AG10803 (cell line): ENCODE measurements at places on chromosomes 13 and 19.
A peak's percentile ranks its signal among the peaks of the same experiment; 100 is the strongest.

DNA sequence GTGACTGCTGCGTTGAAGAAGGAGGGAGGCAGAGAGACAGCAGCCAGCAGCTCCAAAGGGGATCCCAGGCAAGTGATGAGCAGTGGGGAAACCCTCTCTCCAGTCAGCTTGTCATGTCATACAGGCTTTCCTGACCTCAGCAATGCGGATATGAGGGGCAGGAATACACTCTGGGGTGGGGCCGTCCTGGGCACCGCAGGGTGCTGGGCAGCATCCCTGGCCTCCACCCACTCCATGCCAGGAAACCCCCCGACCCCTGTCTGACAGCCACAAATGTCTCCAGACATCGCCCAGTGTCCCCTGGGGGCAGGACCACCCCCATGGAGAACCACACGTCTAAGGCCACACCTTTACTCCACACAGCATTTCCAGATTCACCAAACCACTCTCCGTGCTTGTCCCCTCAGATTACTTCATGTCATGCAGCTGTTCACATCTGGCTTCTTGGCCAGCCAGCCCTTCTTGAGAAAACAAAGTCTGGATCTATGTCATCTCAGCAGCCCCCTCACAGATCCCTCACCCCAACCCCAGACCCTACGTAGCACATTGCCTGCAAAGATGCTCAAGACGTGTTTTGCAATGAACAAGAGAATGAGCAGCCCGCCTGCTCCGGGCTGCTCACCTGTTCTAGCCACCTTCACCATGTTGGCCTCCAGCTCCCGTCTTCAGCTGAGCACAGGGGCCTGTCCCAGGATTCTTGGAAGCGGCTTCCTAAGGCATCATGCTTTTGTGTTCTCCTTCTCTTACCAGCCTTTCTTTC is 46.5 kb downstream of the RFX2 start:
- no peak for DNase-seq

GRCh38 chr13:24005755-24006281 is 108.5 kb upstream of the C1QTNF9B start:
- no peak for DNase-seq

DNA sequence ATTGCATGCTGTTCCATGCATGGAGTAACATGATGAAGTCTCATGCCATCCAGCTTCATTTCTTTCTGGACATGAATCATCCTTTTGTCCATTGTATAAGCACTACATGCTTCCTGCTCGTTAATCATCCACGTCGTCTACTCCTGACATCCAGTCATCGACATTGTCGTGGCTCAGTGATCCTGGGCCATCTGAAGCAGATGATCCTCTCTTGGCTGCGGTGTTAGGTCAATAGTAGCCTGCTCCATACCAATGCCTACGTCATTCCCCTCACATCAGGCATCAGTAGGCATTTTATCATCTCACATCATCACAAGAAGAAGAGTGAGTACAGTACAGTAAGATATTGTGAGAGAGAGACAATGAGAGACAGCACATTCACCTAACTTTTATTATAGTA is 7.9 kb upstream of the MYO16 start:
- no peak for DNase-seq

- no peak for DNase-seq
Measured at GRCh38 chr13:106650690-106651205, 82.8 kb upstream of the ARGLU1 start.

DNA sequence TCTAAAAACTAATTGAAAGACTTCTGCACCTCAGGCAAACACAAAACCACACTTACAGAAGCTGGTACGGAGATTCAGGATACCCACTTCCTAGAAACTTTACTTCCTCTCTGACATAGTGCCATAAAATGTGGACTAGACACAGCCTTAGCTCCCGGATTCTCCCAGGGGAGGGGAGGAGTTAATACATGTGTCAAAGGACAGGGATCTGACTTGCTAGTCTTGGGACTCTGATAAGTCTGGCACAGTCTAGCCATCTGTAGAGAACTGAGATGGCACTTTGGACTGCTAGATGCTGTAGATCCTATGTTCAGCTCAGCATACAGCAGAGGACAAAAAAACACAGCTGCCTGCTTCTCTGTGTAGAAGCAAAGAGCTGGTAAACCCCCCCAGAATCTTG is 769.8 kb upstream of the MIR17HG start:
- DNase-seq, result no peak

DNA sequence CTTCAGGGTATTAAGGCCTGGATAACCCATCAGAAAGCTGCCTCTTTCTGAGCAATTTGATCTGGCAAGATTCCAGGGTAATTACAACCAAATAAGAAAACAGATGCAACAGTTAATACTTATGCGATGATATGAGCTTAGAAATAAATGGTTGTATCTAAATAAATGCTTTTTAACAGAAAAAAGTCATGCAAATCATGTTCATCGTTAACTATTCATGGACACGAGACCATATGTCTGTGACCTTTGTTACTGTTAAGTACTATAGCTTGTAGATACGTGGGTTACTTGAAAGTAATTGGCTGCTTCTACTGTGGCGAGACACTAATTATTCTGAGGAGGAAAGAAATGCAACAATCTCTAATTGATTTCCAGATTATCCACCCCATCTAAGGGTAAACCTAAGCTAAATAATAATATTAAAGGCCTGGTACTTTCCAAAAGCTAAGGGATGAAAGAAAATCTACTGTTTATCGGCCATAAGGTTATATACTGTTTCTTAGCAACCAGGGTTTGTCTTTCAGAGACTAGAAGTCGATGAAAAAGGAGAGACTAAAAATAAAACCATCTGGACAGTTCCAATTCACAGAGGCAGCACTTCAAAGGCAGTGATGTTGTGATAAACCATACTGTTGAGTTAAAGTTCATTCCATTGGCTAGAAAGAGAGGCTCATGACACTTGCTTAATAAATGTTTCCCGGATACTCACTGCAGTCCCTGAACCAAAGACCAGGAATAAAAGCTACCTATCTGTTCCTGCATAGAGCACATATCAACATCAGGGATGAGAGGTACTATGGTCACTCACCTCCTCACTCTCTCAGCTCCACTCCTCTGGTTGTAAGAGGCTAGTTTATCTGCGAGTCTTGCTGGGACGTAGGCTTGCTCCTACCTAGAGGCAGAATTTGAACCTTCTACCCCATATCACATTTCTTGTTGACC is 1.5 kb downstream of the EPSTI1 start:
- DNase-seq, result peak; percentile 56

DNA sequence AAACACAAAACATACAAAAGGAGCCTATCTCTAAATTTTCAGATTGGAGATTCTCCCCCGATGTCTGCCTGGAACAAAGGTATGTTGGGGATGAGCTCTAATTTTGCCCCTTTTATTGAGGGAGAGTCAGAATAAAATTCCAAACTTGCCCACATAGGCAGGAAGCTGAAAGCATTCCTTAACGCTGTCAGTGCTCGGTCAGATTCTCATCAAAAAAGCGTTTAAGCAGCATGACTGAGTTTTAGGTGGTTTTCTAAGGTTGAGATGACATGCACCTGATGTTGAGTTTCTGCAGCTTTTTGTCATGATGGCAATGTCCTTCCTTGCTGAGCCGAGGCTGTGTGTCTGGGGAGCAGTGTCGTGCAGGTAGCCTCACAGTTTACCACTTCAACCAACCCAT is 48.4 kb upstream of the MEDAG start:
- DNase-seq, result no peak

GRCh38 chr19:33279430-33280350 is 22.6 kb downstream of the CEBPA start:
- DNase-seq, result no peak

- peak; percentile 83 for DNase-seq
Measured at GRCh38 chr13:41707194-41707821, 250.0 kb downstream of the RGCC start.

DNA sequence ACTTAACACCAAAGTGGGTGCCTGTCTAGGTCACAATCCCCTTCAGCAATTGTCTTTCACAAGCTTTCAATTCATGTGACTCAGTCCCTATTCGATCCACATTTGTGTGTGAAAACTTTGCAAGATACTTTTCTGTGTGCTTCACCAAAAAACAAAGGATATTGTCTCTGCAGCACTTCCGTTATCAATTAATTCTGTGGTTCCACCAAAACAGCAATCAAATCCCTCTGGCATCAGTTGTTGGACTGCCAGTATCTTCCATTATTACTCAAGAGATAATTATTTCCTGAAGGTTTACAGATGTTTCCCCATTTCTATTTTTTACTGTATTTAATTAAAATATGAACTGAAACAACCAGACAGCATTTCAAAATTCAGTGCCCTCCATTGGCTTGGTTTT is 481.4 kb downstream of the SUCLA2 start:
- DNase-seq, result peak; percentile 32

- peak; percentile 99 for DNase-seq
Measured at GRCh38 chr19:48720613-48721296, 1.2 kb upstream of the MAMSTR start.

- DNase-seq, result peak; percentile 29
Measured at GRCh38 chr13:46304546-46304945, 82.5 kb downstream of the RUBCNL start.

- no peak for DNase-seq
Measured at GRCh38 chr19:43464134-43464775, 1.2 kb downstream of the LYPD3 start.

GRCh38 chr13:93794197-93794885 is 567.7 kb downstream of the GPC6 start:
- DNase-seq, result no peak

DNA sequence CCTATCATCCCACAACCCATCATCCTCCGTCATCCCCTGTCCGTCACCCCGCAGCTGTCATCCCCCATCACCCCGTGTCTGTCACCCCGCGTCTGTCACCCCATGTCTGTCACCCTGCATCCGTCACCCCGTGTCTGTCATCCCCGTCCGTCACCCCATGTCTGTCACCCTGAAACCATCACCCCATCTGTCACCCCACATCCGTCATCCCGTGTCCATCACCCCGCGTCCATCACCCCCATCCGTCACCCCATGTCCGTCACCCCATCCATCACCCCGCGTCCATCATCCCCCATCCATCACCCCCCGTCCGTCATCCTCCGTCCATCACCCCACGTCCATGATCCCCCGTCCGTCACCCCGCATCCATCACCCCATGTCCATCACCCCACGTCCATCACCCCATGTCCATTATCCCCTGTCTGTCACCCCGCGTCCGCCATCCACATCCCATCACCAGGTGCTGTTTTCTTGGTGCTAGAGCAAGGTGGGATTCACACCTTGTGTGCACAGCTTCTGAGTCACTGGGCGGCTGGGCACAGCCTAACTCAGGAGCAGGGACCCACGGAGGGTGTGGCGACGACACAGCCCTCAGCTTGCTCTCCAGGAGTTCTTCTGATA is 24.2 kb downstream of the RASA3 start:
- no peak for DNase-seq

GRCh38 chr13:39516096-39516495 is 86.9 kb downstream of the LHFPL6 start:
- peak; percentile 69 for DNase-seq

- DNase-seq, result no peak
Measured at GRCh38 chr19:18742838-18743783, 48.0 kb downstream of the COMP start.

- no peak for DNase-seq
Measured at GRCh38 chr19:47641891-47642485, 33.1 kb downstream of the BICRA start.

DNA sequence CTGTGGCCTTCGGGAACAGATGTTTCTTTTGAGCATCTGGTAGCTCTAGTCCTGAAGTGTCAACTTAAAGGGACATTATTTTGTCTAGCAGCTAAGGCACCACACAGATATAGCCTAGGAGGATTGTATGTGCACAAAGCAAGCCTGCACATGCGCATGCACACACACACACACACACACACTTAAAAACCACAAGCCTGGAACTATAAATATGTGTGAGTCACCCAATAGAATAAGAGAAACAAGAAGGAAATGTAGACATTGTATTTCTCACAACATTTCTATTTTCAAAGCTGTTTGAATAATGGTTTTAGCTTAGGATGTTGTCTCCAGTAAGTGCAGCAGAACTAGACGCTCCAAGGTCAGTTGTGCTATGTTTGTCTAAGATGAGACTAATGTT is 516.5 kb downstream of the SUCLA2 start:
- DNase-seq, result peak; percentile 91

DNA sequence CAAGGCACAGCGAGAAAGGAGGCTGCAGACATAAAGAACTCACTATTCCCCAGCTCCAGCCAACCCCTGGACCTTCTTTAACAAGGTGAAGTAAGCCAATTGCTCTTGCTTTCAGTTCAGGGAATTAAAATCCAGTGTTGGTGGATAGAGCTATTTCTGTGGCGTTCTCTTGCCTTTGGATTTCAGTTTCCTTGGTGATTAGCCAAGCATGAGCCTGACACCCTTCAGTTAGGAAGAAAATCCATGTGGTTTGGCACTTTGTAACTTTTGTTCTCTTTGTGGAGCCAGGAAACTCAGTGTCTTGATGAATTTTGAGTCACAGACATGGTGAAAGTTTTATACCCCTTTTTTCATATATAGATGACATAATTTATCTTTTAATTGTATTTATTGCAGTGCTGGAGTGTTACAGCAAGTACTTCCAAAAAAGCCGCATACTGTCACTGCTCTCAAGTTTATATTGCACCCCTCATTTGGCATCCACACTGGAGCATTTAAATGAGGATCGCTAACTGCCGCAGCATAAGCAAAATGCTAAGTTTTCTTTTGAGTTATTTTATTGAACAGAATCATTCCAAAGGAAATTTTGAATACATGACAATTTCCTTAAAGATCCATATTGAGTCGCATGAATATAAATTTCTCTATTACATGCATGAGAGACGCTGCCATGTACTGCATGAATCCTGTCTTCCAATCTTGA is 406.8 kb downstream of the MYO16 start:
- peak; percentile 25 for DNase-seq
